ENCODE measurements at places on chromosomes 4 and X.

DNA sequence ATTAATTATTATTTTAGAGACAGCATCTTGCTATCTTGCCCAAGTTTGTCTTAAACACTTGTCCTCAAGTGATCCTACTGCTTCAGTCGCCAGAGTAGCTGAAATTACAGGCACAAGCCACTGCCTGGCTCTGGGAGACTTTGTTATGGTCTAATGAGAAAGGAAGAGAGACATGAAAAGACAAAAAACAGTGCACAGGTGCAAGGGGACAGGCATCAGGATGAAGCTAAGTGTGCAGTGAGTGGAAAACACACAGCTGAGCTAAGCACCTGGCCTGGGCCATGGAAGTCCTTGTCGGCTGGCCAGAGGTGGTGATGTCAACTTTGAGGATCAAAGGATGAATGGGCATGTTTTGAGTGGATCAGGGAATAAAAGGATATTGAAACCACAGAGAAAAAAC lies 102.7 kb downstream of the HS3ST1 start:
- no peak for DNase-seq

GRCh38 chr4:184420402-184420801 lies 53.9 kb downstream of the IRF2 start:
- no peak for DNase-seq

GRCh38 chr4:125244848-125245450 lies 69.8 kb upstream of the FAT4 start:
- no peak for DNase-seq

- no peak for DNase-seq
Measured at GRCh38 chrX:41596596-41596995, 92.2 kb upstream of the GPR34 start.

- no peak for DNase-seq
Measured at GRCh38 chr4:102399021-102399420, 53.7 kb upstream of the SLC39A8 start.

- no peak for DNase-seq
Measured at GRCh38 chr4:96916711-96917110, 1076.8 kb downstream of the PDHA2 start.

DNA sequence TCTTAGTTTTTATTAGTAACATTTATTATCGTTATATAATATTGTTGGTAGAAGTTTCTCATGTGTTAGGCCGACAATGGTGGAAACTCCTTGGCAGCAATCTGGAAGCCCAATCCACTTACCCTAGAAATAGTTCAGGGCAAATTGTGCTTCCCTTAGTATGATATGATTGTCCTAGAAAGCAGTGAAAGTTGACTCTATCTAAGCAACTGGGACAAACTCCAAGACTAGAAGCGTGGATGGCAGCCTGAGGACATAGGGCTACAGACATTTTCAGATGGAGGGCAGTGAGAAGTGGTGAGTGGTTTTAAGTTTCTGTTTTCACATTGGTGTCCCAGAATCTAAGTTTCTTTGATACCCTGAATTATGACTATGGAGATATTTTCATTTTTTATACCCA lies 63.3 kb upstream of the TRPC3 start:
- DNase-seq, result no peak

DNA sequence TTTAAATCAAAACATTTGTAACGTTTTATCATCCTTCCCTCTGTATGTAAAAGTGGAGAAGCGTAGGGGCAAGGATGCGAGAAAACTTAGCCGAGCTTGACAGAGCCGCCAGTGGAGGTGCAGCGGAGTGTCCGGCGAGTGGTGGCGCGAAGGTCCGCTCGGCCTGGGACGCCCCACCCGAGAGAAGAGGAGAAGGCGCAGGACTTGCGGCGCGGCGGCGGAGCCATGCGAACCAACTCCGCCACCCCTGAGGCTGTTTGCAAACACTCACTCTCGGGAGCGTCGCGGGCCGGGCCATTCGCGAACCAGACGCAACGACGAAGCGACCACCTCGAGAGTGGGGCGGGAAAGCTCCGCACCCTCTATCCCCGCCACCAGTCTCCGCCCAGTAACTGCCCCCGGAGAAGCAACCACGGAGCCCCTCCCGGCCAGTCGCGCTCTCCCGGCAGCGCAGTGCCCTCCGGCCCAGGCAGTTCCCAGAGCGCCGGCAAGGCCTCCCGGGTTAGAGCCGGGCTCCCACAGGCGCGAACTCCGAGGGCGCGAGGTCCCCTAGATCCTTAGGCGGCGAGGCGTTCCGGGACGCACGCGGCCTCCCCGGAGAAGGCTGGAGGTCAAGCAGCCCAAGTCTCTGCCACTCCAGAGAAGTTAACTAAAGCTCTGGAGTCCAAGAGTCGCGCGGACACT lies 2.3 kb upstream of the MAB21L2 start:
- no peak for DNase-seq

DNA sequence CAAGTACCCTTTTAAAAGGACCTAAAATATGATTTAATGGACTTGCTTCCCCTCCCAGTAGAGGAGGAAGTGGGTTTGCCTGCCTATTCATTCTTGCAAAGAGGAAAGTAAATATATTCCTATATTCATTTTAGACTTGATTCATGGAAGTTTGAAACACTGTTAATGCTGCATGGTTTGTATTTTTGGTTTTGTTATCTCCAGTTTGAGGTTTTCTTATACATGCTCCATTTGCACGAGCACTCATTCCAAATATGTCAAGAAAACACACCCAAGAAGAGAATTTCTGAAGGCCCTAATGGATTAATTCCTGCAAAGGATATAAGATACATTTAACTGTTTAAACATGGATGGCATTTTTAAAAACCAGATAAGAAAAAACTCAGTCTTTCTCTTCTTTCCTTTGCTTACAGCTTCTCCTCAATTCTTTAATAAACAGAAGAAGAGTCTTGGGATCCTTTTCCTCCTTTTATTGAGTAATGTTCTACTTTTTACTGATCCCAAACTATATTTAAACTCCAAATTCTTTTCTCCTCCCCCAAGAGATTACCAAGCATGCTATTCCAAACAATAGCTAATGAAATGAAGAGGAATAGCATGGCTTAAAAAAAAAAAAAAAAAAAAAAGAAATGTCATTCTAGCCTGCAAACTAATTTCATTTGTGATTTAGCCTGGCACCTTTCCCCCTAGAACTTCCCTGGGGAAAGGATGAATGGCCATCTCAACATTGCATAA lies 54.6 kb upstream of the LDB2 start:
- DNase-seq, result no peak

DNA sequence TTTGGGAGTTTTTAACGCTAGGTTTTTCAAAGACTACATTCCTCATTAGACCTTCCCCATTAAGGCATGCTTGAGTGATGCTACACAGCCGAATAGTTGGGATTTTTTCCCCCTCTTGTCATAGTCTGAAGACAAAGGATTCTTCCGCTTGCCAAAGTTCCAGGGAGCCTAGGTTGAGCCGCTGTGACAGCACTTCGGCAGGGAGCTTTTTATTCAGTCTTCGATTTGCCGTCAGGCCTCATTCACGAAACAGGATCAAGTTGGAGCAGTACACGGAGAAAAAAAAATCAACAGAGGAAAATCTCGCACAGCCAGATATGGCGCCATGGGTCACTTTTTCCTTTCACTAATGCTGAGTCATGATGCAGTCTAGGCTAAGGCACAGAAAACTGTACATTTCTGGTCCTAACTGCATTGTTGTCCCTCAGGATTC lies 24.3 kb downstream of the SHROOM3 start:
- DNase-seq, result no peak

DNA sequence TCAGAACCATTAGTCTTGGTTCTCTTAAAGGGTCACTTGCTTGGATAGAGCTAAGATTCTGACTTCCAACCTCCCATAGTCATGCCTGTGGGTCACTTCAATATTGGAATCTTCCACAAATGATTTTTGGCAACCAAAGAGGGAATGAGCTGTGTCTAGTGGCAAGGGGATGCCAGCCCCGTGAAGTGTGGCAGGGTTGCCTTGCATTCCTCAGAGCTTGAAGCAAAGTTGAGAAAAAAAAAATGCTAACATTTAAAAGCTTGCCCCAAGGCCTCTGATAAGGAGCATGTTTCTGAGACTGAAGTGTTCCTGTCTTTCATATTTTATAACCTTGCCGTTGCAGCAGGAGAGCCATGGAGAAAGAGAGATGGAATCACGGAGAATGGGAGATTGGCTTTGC lies 120.2 kb downstream of the PAPSS1 start:
- no peak for DNase-seq

GRCh38 chr4:176207839-176208238 lies 12.5 kb upstream of the SPATA4 start:
- no peak for DNase-seq

- DNase-seq, result no peak
Measured at GRCh38 chr4:139154538-139154937, 22.5 kb downstream of the ELF2 start.

- no peak for DNase-seq
Measured at GRCh38 chr4:161664740-161665139, 499.1 kb downstream of the FSTL5 start.

- peak; percentile 67 for DNase-seq
Measured at GRCh38 chrX:41333744-41334362, at the start of gene DDX3X. Gene DDX3X (plus strand): TSS chrX:41334162. CDS start chrX:41334253, 91 bp downstream.

GRCh38 chrX:103562801-103563200 lies 22.5 kb upstream of the TCEAL4 start:
- no peak for DNase-seq
